ENCODE measurements at places on chromosomes 2 and 18.
A peak's percentile ranks its signal among the peaks of the same experiment; 100 is the strongest.

GRCh38 chr2:5725794-5726463, 33.7 kb downstream of the SOX11 start:
- no peak for DNase-seq

DNA sequence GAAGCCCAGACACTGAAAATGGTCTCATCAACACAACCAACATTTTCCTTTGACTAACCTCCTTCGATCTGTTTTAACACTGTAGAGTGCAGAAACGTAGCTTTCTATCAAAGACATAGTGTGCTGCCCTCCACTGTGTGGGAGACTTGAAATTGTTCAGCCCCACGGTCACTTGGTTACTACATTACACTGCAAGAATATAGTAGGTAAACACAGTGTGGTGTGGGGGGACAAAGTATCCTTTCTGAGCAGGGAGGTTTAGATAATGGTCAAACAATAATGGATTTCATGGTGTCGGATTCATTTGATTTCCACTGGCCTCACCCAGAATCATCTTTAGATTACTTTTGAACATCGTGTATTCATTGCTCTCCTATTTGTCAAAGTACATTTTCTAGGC, 181.0 kb downstream of the ERBB4 start:
- no peak for DNase-seq

DNA sequence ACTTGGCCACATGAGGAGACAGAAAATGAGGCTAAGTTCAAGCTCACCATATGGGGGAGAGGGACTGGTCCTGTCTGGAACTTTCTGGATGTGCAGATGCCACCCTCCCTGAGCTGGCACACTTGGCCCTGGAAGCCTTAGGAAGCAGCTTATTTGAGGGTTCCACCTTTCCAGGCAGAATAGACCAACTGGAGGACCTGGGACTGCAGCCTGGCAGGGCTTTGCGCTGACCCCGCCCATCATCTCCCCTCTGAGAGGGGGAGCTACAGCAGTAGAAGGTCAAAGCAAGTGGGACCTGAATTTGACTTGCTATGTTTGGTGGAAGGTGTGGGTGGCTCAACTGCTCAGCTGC, 39.5 kb downstream of the TMEM17 start:
- DNase-seq: peak; percentile 63

- no peak for DNase-seq
Observed at GRCh38 chr2:9205486-9205885, 1.1 kb upstream of the ASAP2 start.

DNA sequence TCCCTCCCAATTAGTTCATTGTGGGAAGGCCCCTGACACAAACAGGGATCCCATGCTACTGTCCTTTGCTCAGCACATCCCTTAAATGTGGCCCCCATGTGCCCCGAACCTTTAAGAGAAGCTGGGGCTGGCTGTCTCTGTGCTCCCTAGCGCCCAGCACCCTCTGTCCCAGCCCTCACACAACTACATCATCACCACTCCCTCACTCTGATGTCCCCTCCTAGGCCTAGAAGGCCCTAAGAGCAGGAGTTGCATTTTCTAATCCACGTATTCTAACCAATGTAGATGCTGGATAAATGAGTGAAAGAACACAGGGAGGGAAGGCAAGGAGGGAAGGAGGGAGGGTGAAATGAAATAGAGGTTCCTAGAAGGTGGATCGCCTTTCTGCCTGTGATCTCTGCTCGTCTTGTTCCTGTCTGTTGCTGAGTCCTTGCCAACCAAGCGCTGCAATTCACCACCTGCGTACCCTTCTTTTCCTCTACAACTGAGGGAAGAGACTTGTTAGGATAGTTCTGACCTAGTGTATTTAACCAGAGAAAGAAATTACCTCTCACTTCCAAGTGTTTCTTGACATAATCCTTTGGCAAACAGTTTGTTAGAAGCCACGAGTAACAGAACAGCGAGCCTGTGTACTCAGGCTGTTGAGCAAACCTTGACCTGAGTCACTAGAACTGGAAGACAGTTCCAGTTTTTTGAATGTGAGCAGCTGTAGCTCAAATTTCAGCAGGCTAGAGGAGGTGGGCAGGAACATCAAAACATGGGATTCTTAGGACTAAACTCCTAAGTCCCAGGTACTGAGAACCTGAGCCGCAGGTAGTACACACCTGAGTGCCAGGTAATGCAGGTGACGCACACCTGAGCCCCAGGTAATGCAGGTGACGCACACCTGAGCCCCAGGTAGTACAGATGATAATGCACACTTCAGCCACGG, 181.5 kb upstream of the ID2 start:
- DNase-seq: no peak

- DNase-seq: no peak
Observed at GRCh38 chr2:30487603-30488002, 40.6 kb downstream of the LCLAT1 start.
